Nasal cavity respiratory epithelium epithelial cell of viscerocranial mucosa (primary cell): ENCODE measurements at places on chromosomes 4 and X. TPM values are rescaled to one million over a fixed set of nuclear protein-coding genes. Genes with fewer than 3 reads are reported as not detected.

The STOX2 gene
- total RNA-seq = 1.4 and 16.7 TPM in 2 replicates

The FAM184B gene
- under 0.01 TPM in 1 of 2 replicates, not detected in the other for total RNA-seq

The DCLK2 gene
- total RNA-seq = under 0.01 TPM in 1 of 2 replicates, not detected in the other

The GAGE12J gene
- not detected in 2 replicates for total RNA-seq

The WNK3 gene
- 0.68 and 1.8 TPM in 2 replicates for total RNA-seq

The DAPP1 gene
- 95.5 and 99.1 TPM in 2 replicates for total RNA-seq

The MSX1 gene
- under 0.01 and 3.8 TPM in 2 replicates for total RNA-seq

The TMPRSS11D gene
- 11.0 and 11.3 TPM in 2 replicates for total RNA-seq

The USP17L24 gene
- not detected in 2 replicates for total RNA-seq

The SLC7A11 gene
- 122 and 291 TPM in 2 replicates for total RNA-seq

The RIBC1 gene
- 0.34 and 0.50 TPM in 2 replicates for total RNA-seq

The PRKG2 gene
- total RNA-seq = 5.1 and 7.2 TPM in 2 replicates

The SLC9A6 gene
- 21.7 and 29.0 TPM in 2 replicates for total RNA-seq

The FGG gene
- under 0.01 TPM in 1 of 2 replicates, not detected in the other for total RNA-seq

The CCKAR gene
- not detected in 2 replicates for total RNA-seq

The BCORL1 gene
- total RNA-seq = 1.0 and 5.1 TPM in 2 replicates

The CTBP1 gene
- total RNA-seq = 175 and 279 TPM in 2 replicates

The LAMTOR3 gene
- 45.5 and 69.4 TPM in 2 replicates for total RNA-seq

The MAP7D2 gene
- total RNA-seq = 0.64 and 0.68 TPM in 2 replicates

The TBX22 gene
- not detected in 2 replicates for total RNA-seq

The TCEAL5 gene
- not detected in 2 replicates for total RNA-seq

The VCX3B gene
- not detected in 2 replicates for total RNA-seq

The PAGE3 gene
- total RNA-seq = not detected in 2 replicates

The LCORL gene
- total RNA-seq = 9.1 and 10.9 TPM in 2 replicates

The HPGDS gene
- not detected in 2 replicates for total RNA-seq

The DHRSX gene
- total RNA-seq = 18.5 and 23.6 TPM in 2 replicates

The FRAS1 gene
- total RNA-seq = 19.8 and 30.4 TPM in 2 replicates

The FAM149A gene
- total RNA-seq = under 0.01 and 1.7 TPM in 2 replicates

The ETDB gene
- not detected in 2 replicates for total RNA-seq

The TSPAN6 gene
- total RNA-seq = 17.8 and 29.3 TPM in 2 replicates

The SOD3 gene
- 0.21 TPM in 1 of 2 replicates, not detected in the other for total RNA-seq

The DRP2 gene
- total RNA-seq = under 0.01 TPM in 2 replicates

The GAGE2A gene
- total RNA-seq = not detected in 2 replicates

The DOCK11 gene
- 0.36 and 2.1 TPM in 2 replicates for total RNA-seq

The ANKRD50 gene
- total RNA-seq = 44.1 and 46.6 TPM in 2 replicates

The CSAG2 gene
- not detected in 2 replicates for total RNA-seq

The STS gene
- total RNA-seq = 0.34 and 7.6 TPM in 2 replicates

The TMEM144 gene
- 5.1 and 13.3 TPM in 2 replicates for total RNA-seq

The PGRMC1 gene
- 93.6 and 119 TPM in 2 replicates for total RNA-seq

The SMARCA1 gene
- 5.5 and 27.0 TPM in 2 replicates for total RNA-seq

The CXCL8 gene
- 8.5 and 29.0 TPM in 2 replicates for total RNA-seq
